ENCODE measurements at places on chromosomes 4 and X. TPM values are rescaled to one million over a fixed set of nuclear protein-coding genes. Genes with fewer than 3 reads are reported as not detected.

GRCh38 chr4:119264743-119265142, 52.2 kb downstream of the USP53 start:
- no peak for DNase-seq

DNA sequence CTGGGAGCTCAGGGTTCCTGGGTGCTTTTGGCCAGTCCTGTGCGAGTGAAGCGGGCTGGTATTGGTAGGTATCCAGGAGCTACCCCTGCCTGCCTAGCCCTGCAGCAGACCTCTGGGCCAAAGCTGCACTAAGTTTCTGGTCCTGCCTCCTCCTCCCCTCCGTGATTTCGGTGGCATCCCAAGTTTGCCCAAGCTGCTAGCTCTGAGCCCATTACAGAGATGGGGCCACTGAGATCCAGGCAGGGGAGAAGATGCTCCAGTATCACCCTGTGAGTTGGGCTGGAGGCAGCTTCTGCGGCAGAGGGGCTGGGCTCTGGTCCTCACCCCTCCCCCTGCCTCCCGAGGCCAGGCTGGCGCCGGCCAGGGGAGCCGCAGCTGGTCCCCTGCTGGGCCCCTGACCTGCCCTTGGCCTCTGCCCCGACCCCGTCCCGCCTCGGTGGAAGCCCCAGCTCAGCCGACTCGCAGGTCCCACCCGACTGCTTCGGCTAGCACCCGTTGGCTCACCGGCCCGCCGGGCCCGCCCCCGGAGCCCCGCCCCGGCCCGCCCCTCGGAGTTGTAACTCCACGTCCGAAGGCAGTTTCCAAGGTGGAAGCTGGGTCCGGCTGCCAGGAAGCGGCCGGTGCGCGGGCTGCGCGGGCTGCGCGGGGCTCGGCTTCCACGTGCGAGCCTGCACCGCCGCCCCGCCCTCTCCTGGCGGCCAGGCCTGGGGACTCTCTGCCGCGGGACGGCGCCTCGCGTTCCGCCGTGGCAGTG, at the start of gene DUSP9:
DUSP9 (plus strand) TSS at position 584 of the 754 bp plus-strand sequence. CDS start 751 bp downstream, outside the sequence.
- no peak for DNase-seq

DNA sequence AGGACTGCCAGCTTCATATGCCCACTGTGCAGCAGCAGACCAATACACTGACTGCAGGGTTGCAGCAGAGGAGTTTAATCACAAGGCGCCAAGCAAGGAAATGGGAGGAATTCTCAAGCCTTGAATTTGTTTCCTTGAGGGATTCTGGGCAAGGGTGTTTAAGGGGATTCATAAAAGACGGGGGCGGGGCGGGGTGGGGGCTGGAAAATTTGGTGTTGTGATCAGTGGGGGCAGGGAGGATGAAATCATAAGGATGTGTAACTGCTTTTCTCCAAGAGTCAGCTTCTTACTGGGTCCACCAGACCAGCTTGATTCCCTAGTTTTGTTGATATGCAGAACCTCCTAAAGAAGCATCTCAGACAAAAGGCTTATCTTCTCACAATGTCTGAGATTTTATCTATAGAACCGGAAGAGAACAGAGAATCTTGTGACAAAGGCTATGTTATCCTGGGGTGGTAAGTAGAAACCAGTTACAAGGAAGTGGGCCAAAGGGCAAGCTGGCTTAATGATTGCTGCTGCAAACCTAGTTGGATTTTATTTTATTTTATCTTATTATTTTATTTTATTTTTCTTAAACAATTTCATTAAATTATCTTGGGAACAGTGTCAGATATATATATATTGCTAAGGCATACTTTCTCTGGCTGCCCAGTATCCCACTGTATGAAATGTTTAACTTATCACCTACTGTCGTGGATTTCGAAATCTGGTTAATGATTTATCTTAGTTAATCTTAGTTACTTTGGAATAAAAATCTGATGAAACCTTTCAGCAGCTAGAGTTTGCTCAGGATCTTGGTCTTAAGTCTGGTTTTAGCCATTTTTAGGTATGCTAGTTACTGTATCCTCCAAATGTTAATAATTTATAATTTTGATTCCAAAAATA, 276.4 kb downstream of the RPA4 start:
- no peak for DNase-seq

The TBC1D8B gene
- 5.3 TPM for polyA plus RNA-seq

The SPATA4 gene
- 1.2 TPM for polyA plus RNA-seq

The TAF7L gene
- 0.46 TPM for polyA plus RNA-seq

The CYSLTR1 gene
- 2.4 TPM for polyA plus RNA-seq

The CXCL5 gene
- 0.17 TPM for polyA plus RNA-seq

The C1QTNF7 gene
- polyA plus RNA-seq: 21.2 TPM
